CD4-positive, alpha-beta memory T cell (primary cell): ENCODE measurements at places on chromosomes 1 and 21. TPM values are rescaled to one million over a fixed set of nuclear protein-coding genes. Genes with fewer than 3 reads are reported as not detected.

Gene OR2L3
- 0.11 TPM for total RNA-seq

Gene SHC1
- 78.4 TPM for total RNA-seq

Gene ABCA4
- total RNA-seq: not detected

Gene C1QB
- 2.9 TPM for total RNA-seq

Gene APOBEC4
- total RNA-seq: not detected
